NCI-H1417 (cell line): ENCODE measurements at places on chromosomes 7 and 10.
A peak's percentile ranks its signal among the peaks of the same experiment; 100 is the strongest.

DNA sequence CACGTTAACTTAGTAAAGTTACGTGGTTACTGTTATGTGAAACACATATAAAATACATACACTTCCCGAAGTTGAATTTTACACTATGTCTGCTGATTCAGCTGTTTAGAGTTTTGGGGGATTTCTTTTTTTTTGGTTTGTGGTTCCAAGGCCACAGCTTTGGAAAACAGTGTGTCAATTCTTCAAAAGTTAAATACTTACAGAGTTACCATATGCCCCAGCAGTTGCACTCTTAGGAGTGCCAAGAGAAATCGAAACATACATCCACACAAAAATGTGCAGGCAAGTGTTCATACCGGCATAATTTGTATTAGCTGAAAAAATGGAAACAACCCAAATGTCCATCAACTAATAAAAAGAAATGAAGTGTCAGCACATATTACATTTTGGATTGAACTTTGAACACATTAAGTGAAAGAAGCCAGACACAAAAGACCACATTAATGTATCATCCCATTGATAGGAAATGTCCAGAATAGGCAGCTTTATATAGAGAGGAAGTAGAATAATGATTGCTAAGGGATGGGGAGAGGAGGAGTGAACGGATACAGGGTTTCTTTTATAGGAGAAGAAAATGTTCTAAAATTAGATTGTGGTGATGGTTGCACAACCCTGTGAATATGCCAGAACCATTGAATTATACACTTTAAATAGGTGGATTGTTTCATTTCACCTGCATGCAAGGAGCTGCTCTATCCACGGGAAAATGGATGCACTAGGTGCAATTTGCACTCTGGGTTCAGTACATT is 17.6 kb downstream of the APBB1IP start:
- DNase-seq: no peak

DNA sequence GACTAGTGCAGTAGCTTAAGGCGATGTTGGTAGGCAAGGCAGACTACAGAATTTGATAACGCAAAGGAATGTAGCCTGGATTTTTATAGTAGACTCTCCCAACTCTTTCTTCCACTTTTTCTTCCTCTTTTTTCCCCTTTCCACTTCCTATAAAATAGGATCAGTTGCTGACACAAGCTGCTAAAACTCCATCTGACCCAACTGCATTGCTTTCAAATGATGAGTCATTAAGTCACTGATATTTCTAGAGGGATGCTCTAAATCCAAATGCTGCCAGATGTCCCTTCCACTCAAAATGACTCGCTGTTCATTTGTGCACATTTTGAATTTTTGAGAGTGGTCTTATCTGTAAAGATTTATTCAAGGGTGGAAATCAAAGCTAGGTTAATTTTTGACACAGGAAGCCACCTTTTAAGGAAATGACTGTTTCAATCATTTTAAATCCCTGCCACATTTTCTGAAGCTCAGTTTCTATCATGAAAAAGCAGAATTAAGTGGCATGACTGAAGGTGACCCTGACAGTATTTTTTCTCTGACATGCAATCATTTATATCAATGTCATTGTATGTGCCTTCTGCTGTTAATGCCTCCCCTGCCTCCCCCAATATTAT is 25.8 kb upstream of the SFMBT2 start:
- no peak for DNase-seq

DNA sequence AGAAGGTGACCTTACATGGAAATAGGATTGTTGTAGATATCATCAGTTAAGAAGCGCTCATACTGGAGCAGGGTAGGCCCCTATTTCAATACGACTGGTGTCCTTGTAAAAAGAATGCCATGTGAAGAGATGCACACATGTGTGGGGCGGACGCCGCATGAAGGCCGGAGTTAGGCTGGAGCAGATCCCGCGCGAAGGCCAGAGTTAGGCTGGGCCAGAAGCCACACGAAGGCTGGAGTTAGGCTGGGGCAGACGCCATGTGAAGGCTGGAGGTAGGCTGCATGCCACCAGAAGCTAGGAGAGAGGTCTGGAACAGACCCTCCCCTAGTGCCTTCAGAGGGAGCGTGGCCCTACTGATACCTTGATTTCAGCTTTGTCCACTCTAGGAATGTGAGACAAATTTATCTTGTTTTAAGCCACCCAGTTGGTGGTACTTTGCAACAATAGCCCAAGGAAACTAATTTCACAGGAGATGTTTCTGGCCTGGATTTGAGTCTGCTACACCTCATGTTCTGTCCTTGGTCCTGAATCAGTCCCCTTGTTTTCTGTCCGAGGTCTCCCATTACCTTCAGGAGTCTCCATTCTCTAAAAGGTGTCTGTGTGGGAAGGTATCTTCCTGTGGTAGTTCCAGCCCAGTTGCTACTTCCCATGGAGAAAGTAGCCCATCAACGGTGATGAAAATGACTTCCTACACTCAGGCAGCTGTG is 585.8 kb downstream of the LRMDA start:
- no peak for DNase-seq

DNA sequence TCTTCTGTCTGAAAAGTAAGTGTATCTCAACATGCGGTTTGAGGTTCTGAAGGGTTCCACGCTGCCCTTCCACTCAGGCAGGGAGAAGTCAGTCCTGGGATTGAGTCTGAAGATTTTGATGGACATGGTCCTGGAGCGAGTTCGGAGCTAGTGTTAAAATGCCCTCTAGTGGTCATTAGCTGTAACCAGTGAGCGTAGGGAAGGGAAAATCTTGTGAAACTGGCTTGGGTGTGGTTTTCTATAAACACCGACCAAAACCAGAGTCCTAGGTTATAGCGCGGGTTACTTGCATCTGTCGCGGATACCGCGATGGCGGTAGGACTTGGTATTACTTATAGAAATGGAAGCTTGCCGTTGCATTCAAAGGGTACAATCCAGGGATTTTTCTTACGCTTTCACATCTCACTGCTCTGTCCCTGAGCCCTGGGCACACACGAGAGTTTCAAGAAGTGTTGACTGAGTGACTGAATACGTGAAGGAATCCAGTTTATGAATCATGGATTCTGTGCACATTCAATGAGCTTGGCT is 348.2 kb upstream of the C7orf33 start:
- peak; percentile 46 for DNase-seq

GRCh38 chr10:127880557-127880956 is 12.2 kb downstream of the CLRN3 start:
- DNase-seq: no peak

DNA sequence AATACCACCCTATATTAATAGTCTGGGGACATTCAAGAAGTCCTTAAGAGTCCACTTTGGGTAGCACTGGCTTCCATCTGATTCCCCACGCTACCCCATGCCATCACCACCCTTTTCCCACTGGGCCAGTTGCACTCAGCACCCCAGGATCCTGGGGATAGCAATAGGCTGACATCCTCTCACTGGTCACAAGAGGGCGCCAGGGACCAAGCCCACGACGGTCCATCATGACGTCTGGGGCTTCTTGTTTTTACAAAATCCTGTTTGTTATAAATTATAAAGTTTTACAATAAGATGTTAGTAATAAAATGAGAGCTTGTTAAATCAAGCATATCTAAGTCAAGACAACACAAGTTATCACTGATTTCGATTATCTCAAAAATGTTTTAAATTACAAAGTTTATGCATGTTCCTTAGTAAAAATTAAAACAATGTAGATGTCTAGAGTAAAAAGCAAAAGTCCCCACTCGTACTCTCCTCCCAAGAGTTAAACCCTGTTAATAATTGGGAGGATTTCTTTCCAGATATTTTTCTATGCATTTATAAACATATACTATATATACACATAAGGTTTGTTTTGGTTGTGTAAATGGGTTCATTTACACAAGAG is 15.4 kb downstream of the GPNMB start:
- DNase-seq: peak; percentile 27

- DNase-seq: no peak
Observed at GRCh38 chr10:69497611-69498390, 46.5 kb downstream of the TSPAN15 start.

DNA sequence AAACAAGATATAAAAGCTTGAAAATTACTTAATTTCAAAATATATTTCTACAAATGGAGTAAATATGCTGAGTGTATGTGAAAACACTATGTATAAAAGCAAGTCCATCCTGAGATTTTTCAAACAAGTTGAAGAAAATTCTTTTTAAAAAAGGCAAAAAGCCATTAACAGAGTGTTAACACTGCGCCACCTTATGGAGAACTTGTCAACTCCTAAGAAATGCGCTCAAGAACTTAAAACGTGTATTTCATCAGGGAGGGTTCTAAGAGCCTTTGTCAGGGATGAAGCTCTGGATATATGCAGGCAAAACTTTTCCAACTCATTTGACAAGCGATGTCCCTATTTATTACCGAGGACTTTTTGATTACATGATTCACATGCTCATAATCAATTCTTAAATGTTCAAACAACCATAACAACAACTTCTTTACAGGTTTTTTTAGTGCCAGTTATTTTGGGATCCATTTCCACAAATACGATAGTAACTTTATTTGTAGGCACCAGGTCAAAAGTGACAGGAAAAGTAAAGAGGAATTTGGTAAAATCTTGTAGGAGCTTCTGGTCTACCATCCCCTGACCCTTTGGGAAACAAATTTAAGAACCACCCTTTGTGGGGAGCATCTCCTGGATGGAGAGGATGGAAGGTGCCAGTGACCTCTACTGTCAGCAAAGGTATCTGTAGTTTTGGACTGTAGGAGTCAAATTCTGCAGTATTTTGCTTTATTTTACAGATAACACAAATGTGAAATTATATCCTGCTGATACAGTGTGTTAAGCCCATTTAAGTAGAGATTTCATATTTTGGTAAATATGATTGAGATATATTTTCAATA is 23.2 kb downstream of the CALCR start:
- DNase-seq: peak; percentile 28

DNA sequence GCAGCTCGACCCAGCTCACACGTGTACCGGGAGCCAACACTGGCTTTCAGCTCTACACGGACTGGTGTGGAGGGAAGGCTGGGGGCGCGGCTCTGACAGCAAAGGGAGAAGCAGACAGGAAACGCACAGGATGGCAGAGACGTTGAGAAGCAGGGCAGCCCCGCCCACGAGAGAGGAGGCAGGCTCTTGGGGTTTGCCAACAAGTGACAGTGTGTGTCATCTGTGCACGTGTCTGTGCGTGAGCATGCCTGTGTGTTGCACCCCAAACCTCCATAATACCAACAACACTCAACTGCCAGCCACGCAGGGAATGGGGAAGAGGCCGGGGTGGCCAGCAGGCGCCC is 64.4 kb upstream of the PDGFA start:
- no peak for DNase-seq

DNA sequence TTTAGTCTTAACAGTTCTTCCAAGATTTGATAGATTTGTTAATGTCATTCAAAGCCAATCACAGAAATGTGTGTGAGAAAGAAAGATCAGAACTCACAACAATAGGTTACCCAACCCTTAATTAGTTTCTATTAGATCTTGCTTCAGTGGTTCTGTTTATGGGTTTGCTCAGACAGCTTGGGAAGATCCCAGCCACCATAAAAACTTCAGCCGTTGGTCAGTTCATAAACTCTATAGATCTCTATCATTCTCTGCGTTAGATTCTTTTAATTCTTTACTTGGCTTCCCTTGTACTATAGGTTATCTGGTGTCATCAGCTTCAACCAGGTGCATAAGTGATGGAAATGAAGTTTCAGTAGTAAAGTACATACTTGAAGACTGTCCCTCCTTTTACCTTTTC is 54.4 kb downstream of the ZNF277 start:
- no peak for DNase-seq

- DNase-seq: no peak
Observed at GRCh38 chr10:852386-852785, 79.1 kb downstream of the LARP4B start.

GRCh38 chr10:75493464-75493863 is 62.0 kb downstream of the LRMDA start:
- DNase-seq: no peak

- no peak for DNase-seq
Observed at GRCh38 chr7:158351481-158351880, 236.1 kb downstream of the PTPRN2 start.

GRCh38 chr7:117169907-117170306 is 153.0 kb downstream of the WNT2 start:
- DNase-seq: peak; percentile 11

- DNase-seq: no peak
Observed at GRCh38 chr7:117183729-117184128, 139.1 kb downstream of the WNT2 start.

- no peak for DNase-seq
Observed at GRCh38 chr10:132845041-132845551, 59.1 kb upstream of the NKX6-2 start.

GRCh38 chr7:13894954-13895353 is 94.5 kb downstream of the ETV1 start:
- DNase-seq: peak; percentile 45

GRCh38 chr7:157233677-157234076 is 95.0 kb downstream of the UBE3C start:
- DNase-seq: no peak

DNA sequence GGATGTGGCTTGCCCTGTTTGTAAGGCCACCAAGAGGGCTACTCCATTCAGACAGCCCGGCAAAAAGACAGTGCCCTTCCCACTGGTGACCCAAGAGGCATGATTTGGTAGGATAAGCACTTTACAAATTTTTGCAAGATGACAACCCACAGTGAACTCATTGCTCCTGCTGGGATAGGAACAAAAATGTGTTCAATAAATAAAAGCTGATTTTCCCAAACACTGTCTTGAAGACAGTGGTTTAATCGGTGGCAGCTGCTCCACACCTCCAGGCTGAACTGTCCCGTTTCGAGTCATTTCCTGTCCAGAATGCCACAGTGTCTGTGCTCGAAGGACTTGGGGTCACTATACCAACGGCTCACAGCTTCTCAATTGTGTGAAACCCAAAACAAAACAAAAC is 45.1 kb upstream of the NPTX2 start:
- no peak for DNase-seq

DNA sequence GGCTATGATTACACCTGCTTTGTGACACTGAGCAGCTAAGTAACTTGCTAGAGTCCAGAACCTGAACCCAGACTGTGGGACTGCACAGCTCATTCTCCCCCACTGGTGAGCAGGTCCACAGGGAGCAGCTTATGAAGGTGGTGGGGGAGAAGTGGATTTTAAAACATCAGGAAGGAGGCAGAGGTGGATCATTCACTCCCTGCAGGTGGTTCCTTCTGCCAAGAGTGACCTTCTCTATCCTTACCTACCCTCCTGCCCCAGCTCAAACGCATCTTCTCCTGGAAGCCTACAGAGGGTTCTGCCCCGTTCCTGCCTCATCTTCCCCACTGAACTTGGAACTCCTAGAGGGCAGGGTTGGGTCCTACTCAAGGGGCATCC is 539 bp upstream of the FAM241B start:
- no peak for DNase-seq
